ENCODE measurements at places on chromosomes 5 and 9. TPM values are rescaled to one million over a fixed set of nuclear protein-coding genes. Genes with fewer than 3 reads are reported as not detected.
A peak's percentile ranks its signal among the peaks of the same experiment; 100 is the strongest.

Gene PCDHB12
- 2.3 TPM for total RNA-seq

Gene LHX2
- not detected for total RNA-seq

Gene PRUNE2
- 9.7 TPM for total RNA-seq

GRCh38 chr9:100217536-100217935 lies 118.5 kb downstream of the INVS start:
- H3K4me1 ChIP-seq = peaks cover 3% of the 10 kb centered on the region
- no peak overlapping the region for H3K4me3 ChIP-seq
- no peak for DNase-seq
- no peaks in the 10 kb centered on the region for H3K36me3 ChIP-seq
- no peak overlapping the region for H3K27ac ChIP-seq

DNA sequence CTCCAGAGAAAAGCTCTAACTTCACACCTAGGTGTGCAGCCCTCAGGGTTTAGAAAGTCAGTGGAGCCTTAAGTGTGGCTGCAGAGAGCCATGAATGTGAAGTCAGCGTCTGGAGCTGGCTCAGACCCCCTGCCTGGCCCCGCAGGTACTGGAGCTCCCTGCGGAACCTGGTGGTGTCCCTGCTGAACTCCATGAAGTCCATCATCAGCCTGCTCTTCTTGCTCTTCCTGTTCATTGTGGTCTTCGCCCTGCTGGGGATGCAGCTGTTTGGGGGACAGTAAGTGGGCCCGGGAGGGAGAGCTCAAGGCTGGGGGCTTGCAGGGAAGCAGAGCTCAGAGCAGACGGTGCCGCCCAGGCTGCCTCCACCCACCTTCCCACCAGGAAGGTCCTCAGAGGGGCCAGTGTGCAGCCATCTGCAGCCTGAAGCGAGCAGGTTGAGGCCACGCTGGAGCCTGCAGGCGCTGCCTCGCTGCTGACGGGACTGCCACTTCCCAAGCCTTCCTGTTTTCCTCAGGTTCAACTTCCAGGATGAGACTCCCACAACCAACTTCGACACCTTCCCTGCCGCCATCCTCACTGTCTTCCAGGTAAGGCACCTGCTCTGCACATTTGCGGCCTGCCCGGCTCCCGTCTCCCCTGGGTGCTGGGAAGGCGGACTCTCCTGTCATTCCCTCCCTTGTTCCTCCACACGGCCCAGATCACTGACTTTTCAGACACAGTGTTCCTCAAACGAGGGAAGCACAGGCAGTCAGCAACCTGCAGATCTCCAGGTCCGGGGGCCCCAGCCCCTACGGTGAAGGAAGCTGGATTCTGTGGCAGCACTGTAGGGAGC lies 108.9 kb downstream of the CACNA1B start:
- no peaks in the 10 kb centered on the region for H3K27me3 ChIP-seq
- no peak overlapping the region for H3K27ac ChIP-seq
- no peaks in the 10 kb centered on the region for H3K4me1 ChIP-seq
- no peak for DNase-seq

DNA sequence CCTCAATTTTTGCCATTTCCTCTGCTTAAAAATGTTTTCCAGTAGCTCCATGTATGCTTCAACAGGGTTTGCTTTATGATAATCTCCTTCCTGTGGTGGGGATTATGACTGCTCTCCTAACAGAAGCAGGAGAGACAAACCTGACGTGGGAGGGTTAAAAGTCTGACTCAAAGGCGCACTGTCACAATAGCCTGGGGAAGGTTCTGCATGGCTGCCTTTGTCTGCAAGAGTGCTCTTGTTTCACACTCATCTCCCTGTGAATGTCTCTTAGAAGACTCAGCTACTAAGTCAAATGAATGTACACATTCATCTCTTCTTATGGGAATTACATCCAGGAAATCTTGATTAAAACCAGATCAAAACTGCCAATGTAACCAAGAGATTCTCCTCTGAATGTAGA lies 90.9 kb upstream of the MTAP start:
- DNase-seq = peak; percentile 30
- H3K36me3 ChIP-seq = no peaks in the 10 kb centered on the region
- H3K4me1 ChIP-seq = no peaks in the 10 kb centered on the region
- H3K4me3 ChIP-seq = no peak overlapping the region
- H3K27me3 ChIP-seq = no peaks in the 10 kb centered on the region
